Activated naive CD8-positive, alpha-beta T cell treated with anti-CD3 and anti-CD28 coated beads, Interleukin-2, amount 10 ng/mL, durations not matched to agents 7 days and 5 days (primary cell): ENCODE measurements at places on chromosomes 5 and 9. TPM values are rescaled to one million over a fixed set of nuclear protein-coding genes. Genes with fewer than 3 reads are reported as not detected.

DNA sequence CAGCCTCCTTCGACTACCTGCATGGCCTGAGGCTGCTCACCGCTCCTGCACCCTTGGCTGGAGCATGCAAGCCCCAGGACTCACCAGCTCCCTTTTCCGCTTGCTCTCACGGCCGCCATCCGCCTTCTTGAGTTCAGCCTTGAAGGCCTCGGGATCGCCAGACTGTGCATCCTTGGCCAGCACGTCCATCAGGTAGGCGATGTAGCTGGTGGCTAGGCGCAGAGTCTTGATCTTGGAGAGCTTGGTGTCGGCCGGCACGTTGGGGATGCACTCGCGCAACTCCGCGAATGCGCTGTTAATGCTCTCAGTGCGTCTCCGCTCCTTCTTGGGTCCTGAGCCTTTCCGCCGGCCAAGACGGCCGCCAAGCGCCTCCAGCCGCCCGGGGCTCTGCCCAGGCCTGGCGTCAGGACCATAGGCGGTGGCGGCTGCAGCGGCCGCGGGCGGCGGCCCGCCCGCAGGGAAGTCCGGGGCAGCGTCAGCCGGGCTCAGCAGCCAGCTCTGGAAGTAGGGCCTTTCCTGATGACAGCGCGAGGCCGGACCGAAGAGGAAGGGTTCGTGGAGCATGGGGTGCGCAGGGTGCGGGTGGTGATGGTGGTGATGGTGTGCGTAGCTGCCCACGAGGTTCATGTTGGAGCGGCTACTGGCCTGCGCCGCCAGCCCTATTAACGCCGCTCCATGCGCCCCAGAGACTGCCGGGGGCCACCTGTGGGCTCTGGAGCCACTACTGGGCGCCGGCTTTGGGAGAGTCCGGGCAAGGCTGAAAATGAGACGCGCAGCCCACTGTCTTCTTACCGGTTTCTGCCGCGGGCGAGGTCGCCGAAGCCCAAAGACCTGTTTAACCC lies 424 bp downstream of the HAND1 start:
- DNase-seq, result peak; percentile 50

ATP6V1G1 gene
- total RNA-seq, result 95.8 TPM

DNA sequence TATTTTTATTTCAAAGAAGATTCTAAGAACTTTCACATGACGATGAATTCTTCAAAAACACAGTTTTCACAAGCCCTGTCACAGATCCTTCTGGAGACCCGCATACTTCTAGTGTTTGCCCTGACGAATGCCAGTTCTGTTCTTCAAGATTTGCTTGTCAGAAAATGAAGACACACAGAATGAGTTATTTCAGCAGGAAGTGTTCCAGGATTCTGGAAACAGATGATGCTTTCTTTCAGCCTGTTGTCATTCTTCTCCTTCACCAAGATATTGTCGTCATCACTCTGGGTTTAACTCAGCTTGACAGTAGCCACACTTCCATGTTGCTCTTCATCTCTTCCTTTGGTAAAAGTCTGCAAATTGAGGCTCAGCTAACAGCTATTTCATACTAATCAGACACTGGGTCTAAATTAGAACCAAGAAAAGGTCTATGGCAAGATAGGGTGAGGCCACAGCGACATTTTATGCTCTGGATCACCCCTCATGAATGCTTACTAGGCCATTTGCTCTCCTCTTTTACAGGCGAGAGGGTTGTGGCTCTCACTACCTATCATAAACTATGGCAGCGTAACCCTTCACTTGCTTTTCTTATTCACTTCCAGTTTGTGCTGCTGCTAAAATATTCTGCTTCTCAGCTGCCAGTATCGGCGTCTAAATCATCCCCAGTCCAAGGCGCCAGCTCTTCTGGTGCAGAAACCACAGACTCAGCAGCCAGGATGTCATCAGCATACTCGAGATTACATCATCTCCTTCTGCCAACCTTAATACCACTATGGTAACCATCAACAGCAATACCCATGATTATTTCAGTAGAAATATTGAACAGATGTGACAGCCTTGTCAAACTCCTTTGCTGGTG lies 159.6 kb upstream of the TBCA start:
- no peak for DNase-seq

DNA sequence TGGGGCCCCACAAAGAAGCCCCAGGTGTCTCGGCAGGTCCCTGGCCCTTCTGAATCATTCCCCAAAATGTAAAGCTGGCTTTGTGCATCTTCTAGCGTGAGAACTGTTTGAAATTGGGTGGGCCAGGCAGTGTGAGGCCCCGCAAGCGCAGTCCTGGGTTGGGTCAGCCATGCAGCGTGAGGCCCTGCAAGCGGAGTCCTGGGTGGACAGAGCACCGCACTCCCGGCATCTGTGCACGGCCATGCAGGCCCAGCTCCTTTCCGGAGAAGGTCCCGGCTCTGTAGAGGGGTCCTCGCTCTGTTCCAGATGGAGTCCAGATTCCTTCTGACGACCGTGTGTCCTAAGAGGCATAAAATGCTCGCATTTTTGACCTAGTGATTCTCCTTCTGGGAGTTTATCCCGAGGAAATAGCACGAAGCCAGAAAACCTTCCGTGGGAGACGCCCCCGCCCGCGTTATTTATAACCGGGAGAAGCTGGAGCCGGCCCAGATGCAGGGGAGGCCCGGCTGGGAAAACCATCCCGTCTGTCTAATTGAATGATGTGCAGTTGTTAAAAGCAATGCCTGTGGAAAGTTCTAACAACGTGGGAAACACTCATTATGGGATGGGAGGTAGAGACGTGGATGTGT lies 19.4 kb upstream of the NOTCH1 start:
- DNase-seq, result no peak

- no peak for DNase-seq
Observed at GRCh38 chr5:72584466-72584865, 77.3 kb upstream of the ZNF366 start.

- no peak for DNase-seq
Observed at GRCh38 chr9:98930792-98931191, 12.9 kb upstream of the COL15A1 start.

- no peak for DNase-seq
Observed at GRCh38 chr5:155066886-155067595, 53.5 kb downstream of the KIF4B start.

GHR gene
- total RNA-seq, result not detected

EIF4E1B gene
- total RNA-seq, result not detected

RNF130 gene
- total RNA-seq, result 10.7 TPM

DNA sequence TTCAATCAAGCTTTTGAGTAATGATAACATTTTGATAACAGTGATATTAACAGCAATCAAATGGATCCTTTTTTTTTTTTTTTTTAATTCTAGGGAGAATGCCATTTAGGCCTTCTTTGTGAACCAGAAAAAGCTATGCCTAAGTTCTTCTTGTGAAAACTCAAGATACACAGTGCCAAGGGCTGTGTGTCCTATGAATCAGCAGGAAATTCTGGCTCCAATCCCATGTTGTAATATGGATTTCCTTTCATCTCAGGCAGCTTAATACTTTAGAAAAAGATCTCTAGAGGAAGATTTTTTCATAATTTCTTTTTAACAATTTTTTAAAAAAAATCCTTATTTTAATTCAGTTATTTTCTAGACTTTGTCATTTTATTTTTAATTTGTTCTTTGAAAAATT lies 96.1 kb downstream of the NUDT12 start:
- DNase-seq, result no peak

GRCh38 chr5:28077291-28078240 lies 1039.2 kb upstream of the CDH9 start:
- no peak for DNase-seq

WNT8A gene
- total RNA-seq, result not detected

- DNase-seq, result no peak
Observed at GRCh38 chr5:158155067-158155466, 296.1 kb upstream of the CLINT1 start.

DNA sequence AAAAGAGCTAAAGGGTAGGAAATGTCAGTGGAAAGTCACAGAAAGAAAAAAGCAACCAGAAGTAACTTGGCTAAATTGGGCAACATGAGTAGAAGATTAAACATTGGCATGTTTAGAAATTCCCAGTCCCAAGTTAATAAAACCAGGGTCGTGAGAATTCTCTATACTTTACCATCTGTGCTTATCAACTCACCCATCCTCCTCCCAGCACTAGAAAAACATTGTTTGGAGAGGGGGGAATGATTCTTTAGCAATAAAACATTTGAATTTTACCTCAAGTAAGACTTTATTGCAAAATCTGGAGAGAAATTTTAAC lies 79.6 kb downstream of the PRKACG start:
- no peak for DNase-seq

DNA sequence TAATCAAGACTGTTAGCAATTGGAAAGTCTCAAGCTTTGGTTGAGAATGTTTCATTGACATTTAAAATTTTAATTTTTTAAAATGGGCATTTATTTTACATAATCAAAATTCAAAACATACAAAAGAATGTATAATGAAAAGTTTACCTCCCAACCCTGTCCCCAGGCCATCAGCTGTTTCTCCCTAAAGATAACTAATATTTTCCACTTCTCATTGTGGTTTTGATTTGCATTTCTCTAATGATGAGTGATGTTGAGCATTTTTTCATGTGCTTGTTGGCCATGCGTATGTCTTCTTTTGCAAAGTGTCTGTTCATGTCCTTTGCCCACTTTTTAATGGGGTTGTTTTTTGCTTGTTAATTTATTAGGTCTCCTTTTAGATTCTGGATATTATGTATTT lies 11.4 kb upstream of the MACIR start:
- no peak for DNase-seq

IL5 gene
- total RNA-seq, result not detected

DNA sequence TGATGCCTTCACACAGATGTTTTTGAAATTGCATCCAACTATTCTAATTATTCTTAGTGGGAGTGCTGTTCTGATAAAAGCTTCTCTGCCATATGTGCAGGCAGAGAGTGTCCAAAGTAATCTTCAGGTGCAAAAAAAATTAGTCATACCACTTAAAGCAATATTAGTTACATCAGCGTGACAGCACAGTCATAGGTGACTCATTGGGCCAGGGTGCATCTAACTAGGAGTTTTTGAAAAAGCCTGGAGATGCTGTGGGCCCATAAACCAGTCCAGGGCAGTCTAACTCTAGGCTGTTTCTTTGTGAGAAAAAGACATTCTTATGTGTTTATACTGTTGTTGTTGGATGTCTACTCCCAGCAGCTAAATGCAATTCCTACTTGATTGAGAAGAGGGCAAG lies 33.0 kb upstream of the C6 start:
- no peak for DNase-seq

DNA sequence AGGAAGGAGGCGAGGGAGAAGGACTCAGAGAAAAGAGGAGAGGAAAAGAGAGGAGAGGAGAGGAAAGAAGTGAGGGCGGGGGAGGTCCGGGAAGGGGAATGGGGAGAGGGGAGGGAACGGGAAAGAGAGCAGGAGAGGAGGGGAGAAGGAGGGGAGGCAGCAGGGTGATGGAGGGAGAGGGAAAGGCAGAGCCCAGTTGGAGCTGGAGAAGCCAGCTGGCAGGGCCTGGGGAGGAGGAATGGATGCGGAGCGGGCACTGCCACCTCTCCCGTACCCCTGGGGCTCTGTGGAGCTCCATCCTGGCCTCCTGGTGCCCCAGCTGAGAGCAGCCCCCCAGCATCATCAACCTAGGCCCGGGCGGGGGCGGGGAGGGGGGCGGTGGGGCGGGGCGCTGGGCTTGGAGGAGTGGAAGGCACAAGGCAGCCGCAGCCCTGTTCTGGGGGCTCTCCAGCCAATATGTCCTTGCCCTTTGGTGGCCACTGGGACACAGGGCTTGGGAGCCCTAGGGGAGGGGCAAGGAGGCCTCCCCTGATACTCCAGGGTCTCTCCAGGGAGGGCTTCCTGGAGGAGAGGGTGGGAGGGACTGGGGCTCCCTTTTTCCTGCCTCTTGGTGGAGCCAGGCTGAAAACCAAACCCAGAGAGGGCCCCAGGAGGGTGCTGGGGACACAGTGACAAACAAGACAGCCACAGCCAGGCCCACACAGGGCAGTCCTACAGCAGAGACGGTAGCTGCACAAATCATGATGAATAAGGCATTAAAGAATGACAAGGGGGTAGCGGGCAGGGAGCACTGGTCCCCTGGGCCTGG lies 123.7 kb downstream of the C9orf50 start:
- DNase-seq, result no peak

ANKRD31 gene
- 0.58 TPM for total RNA-seq
